ENCODE measurements at places on chromosomes 1 and 21.

- no peak for DNase-seq
These were observed 24.4 kb upstream of the TENT5C start for GRCh38 chr1:117581391-117581943.

DNA sequence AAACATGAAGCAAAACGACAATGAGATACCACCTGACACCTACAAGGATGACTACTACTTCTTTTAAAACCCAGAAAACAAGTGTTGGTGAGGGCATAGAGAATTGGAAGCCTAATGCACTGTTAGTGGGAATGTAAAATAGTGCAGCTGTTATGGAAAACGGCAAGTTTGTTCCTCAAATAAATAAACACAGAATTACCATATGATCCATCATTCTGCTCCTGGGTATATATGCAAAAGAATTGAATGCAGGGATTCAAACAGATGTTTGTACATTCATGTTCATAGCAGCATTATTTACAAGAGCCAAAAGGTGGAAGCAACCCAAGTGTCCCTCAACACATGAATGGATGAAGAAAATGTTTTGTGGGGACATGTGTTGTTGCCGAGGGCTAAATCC, 1.4 kb upstream of the S100A8 start:
- DNase-seq, result no peak

DNA sequence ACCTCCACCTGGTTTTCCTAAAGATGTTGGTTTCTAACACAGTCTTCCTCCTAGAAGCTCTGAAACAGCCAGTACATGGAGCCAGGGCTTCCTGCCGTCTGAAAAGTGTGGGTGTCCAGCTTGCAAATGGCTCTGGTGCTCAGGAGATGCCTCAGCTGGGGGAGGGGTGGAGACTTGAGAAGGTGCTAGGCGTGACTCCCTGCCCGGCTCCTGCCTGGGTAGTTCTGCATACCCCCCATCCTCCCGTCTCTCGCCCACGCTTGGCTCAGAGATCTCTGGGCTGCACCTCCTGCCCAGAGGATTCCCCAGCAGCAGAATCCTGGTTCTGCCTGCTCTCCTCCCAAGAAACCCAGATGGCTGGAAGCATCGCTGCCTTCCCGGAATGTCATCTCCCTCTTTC, 16.9 kb downstream of the STUM start:
- DNase-seq, result peak; percentile 41

- peak; percentile 55 for DNase-seq
These were observed 648 bp downstream of the ATP5PF start for GRCh38 chr21:25733859-25734653.

- DNase-seq, result no peak
These were observed 34.4 kb upstream of the OLIG2 start for GRCh38 chr21:32991361-32991760.

GRCh38 chr21:18545908-18546307, 142.3 kb upstream of the TMPRSS15 start:
- no peak for DNase-seq

DNA sequence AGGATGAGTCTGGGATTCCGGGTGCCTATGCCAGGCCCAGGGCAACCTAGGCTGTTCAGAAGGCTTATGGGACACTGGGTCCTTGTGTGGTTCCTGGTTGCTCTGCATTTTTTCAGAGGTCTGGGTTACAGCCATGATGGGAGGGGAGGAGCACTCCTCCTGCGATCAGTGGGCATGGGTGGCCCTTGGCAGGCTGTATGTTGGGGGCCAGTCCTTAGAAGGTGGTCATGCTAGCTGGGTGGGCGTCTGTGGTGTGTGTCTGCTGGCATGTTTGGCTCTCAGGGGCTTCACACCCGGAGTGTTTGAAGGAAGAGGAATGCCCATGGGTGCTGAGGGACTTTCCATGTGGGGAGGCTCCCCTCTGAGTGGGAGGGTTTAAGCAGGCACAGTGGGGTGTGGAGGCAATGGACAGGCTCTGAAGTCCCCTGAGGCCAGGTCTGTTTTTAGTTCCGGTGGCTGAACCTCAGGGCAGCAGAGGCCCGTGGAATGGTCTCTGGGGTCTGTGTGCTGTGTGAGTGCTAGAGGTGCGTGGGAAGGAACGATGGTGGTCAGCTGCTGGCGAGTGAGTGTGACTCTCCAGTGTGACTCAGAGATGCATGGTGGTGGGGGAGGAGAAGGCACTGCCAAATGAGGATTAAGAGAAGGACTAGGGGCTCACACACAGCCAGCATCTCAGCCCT, 25.3 kb downstream of the CACNA1E start:
- DNase-seq, result no peak

GRCh38 chr1:242225767-242226573, 227.1 kb upstream of the MAP1LC3C start:
- DNase-seq, result no peak

DNA sequence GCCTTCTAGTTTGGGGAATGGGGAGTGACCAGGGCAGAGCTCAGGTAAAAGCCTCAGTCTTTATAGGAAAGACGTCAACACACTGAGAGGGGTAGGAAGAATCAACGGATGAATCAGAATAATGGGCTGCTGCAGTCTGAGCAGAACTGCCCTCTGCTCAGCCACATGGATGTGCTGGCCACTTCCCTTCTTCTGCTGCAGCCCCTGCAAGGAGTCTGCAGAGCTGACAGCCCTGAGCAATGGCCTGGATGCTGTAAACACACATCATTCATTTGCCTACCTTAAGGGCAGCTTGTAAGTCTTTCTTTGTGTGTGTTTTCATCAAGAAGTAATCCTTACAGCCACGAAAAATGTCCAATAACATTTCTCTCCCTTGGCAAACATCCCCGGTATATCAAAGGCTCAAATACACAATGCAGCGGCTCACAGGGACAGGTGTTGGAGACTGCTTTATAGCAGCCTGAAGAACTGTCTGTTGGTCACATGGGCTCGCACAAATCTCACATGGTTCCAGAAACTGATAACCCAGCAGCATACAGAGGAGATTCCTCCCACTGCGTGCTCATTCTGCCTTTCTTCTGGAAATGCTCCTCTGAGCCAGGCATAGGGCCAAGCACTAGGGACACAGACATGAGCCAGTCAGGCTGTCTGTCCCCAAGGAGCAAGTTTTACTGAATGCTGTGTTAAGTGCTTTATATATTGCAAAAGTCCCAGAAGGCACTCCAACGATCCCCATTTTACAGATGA, 110.1 kb downstream of the HMGB4 start:
- no peak for DNase-seq

- DNase-seq, result no peak
These were observed 21.0 kb upstream of the LAMC1 start for GRCh38 chr1:183002267-183002666.

DNA sequence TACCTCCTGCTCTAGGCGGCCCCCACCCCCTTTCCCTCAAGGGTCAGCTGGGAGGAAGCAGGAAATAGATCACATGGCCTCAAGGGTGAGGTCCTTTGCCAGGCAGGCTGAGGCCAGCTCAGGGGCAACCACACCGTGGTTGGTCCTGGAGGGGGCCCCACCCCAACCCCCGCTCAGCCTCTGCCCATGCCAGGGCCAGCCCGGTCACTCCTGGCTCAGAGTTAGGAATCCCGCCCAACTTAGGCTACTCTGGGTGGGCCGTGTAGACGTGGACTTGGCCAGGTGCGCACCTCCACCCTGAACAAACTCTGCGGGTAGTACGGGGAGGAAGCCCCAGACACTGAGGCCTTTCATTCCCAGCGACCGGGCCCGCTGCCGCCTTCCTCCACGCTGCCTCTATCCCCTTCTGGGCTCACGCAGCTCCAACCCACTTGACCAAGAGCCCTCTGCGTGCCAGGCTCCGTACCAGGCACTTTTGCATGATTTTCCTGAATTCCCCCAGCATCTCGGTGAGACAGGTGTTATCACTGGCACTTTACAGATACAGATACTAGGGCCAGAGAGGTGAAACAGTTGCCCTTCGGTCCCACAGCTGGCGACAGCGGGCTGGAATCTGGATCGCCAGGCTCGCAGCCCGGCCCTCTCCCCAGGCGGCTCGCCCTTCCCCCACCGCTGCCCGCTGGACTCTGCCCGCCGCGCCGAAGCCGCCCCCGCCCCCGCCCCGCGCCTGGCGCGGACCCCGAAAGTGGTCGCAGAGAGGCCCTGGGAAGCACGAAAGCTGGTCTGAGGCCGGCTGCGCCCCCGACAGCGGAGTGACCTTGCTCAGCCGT, 769 bp downstream of the GALE start:
- peak; percentile 90 for DNase-seq

- DNase-seq, result no peak
These were observed 476 bp downstream of the AXDND1 start for GRCh38 chr1:179366093-179366800.

- peak; percentile 43 for DNase-seq
These were observed 50.3 kb upstream of the SCYL3 start for GRCh38 chr1:169943963-169944526.

DNA sequence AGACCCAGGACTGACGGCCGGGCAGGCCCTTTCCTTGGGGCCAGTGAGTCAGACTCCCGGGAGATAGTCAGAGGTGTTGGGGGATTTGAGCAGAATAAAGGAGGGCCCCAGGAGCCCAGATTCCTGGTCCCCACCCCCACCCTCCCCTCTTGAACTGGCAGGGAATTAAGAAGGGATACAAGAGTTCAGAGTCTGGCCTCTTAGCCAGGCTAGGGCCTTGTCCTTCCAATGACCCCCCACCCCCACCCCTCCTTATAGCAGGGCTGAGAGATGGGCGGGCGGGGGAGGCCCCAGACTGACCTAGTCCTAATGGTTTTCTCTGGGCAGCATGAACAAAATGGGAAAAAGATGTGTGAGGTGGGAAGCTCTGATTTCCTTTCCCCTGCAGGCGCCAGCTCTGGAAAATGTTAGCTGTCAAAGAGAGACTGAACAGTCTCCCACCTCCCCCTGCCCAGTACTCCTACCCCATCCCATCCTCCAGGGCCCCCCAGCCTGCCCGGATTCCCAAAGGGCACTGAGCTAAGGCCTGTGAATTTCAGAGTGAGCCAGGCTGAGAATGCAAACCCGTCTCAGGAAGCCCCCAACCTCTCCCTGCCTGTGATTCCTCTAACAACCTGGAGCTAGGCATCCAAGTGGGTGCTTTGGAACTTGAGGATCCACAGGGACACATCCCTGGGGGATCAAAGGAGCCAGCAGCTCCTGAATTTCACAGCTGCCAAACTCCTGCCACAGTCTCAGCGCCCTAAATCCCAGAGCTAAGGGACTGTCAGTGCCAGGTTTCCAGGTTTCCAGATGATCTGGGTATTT, 5.8 kb upstream of the CRABP2 start:
- no peak for DNase-seq

DNA sequence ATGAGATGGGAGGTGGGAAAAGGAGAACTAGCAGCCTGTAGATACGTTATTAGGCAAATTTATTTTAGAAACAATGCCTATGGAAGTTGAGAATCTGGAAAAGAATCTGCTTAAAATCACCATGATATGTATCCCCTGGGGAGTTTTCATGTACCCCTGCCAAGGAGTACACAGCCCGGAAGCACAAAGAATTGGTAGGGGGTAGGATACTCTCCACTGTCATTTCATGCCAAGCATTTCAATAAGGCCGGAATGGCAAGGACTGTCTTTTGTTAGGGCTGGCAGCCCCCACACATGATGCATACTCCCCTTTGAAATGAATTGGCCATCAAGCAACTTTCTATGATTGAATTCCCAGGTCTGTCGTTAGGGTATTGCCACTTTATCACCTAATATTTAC, 111.5 kb upstream of the APP start:
- no peak for DNase-seq

DNA sequence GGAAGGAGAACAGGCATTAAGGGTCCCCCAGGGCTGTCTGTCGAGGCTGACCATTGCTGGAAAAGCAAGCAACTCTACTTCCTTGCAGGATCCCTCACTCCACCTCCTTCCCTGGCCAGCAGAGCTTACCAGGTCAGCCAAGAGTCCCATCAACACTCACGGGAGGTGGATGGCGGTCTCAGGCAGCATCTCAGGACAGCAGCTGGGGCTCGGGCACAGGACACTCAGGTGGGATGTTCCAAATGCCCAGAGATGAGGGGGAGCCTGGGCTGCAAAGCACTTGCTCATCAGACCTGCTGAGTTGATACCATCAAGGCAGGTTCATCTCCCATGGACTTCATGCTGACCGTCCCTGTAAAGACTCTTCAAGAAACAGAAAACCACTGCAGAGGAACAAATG, 559.8 kb downstream of the NPHP4 start:
- DNase-seq, result no peak

DNA sequence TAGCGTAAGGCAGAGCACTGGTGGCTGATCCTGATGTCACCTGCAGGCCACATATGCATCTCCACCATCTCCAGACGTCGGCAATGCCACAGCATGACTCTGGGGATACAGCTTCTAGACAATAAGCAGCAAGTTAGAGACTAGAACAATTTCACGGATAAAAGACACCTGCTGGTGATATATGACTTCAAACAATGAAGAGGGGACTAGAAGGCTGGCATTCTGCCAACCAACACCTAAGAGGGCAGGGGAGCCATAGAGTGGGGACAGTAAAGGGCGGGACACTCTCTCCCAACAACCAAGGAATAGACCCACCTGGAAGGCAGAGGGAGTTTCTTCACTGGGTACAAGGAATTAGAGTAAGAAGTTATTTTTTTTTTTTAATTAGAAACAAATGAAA, 126.7 kb downstream of the SIM2 start:
- no peak for DNase-seq

- DNase-seq, result no peak
These were observed 126.9 kb downstream of the SETD4 start for GRCh38 chr21:35933466-35933865.

DNA sequence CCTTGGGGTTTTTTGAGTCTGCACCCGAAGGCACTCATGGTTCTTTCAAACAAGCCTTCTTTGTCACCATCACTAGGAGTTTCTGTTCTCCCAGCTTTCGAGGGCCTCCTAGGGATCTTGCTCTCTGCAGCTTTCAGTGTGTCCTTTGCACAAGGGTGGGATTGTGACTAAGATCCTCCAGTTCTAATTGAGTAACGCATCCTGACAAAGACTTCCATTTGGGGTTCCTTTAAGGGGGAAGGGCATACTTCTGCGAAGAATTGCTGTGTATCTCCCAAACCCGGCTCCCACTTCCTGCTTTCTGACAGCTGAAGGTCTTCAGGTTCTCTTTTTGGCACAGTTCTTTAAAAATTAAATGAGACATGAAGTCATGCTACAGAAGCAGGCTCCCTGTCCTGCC, 139.4 kb downstream of the EDEM3 start:
- DNase-seq, result no peak

- no peak for DNase-seq
These were observed 4.6 kb upstream of the CDCP2 start for GRCh38 chr1:54157401-54157800.

- no peak for DNase-seq
These were observed 55.3 kb upstream of the DSCAM start for GRCh38 chr21:40902299-40902698.

GRCh38 chr21:39047046-39047445, 136.2 kb downstream of the PSMG1 start:
- no peak for DNase-seq

DNA sequence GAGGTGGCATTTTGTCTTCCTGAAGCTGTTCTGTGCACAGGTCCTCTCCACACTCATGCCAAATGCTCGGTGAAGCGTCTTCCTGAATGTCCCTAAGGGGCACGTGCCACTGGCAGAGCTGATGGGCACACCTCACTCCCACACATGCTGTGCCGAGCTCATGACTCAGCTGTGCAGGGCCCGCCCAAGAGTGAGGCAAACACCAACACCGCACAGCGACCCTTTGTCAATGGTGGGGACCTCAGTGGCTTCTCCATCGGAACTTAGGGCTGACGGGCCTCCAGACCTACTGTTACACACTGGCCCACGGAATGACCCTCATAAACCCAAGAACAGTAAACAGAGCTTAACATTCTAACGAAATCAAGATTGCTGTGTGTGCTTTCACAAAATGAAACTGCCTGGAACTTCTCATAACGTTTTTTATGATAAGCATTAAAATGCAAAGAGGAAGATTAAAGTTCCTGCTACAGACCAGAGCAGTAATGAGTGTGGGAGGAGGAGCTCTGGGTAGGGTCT, 89.3 kb downstream of the SIM2 start:
- DNase-seq, result no peak

- DNase-seq, result no peak
These were observed 102.7 kb upstream of the TTC34 start for GRCh38 chr1:2904191-2904590.

Measured in right lobe of liver (tissue), 6 donors.